Stimulated activated naive CD4-positive, alpha-beta T cell (primary cell): ENCODE measurements at places on chromosomes 7 and 10.

- DNase-seq: no peak
Measured at GRCh38 chr10:5071411-5072198, 22.6 kb upstream of the AKR1C3 start.

GRCh38 chr10:34908481-34908880, 93.4 kb upstream of the PARD3 start:
- no peak for DNase-seq

DNA sequence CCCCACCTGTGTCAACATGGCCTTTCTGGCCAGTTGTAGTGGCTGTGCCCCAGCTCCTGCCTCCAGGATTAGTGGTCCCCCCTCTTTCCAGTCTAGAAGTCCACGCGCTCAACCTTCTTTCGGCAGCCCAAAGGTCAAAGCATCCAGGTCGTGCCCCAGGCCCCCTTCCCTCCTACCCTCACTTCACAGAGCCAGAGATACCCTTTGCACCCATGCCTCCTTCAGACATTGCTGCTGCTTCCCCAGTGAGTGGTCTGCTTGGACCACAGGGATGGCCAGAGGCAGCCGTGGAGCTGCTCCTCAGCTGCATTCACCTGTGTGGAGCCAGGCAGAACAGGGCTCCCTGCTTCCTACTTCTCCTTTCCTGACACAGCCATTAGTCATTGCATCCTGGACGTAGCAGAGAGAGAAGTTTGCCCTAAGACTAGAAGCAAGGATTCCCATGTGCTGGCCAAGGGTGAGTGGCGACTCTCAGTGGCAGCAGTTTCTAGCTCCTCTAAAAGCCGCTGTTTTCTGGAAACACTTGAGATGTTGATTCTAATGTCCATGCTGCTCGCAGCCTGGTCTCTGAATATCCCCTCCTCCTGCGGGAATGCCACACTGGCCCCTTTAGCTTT, 243.1 kb upstream of the SHH start:
- no peak for DNase-seq

- no peak for DNase-seq
Measured at GRCh38 chr7:22356701-22357310, at the start of gene RAPGEF5. Gene RAPGEF5, minus strand, starts transcription at chr7:22357154. Its CDS starts 94 bp downstream, at chr7:22357060.

- no peak for DNase-seq
Measured at GRCh38 chr7:805261-805660, 27.0 kb upstream of the SUN1 start.

GRCh38 chr10:67776371-67776770, 61.6 kb downstream of the DNAJC12 start:
- no peak for DNase-seq

GRCh38 chr10:70319183-70319582, 35.4 kb upstream of the NPFFR1 start:
- DNase-seq: no peak
